ENCODE measurements at places on chromosomes 6 and 20.
A peak's percentile ranks its signal among the peaks of the same experiment; 100 is the strongest.

GRCh38 chr20:48002517-48002970 is 217.3 kb upstream of the SULF2 start:
- no peak for DNase-seq

DNA sequence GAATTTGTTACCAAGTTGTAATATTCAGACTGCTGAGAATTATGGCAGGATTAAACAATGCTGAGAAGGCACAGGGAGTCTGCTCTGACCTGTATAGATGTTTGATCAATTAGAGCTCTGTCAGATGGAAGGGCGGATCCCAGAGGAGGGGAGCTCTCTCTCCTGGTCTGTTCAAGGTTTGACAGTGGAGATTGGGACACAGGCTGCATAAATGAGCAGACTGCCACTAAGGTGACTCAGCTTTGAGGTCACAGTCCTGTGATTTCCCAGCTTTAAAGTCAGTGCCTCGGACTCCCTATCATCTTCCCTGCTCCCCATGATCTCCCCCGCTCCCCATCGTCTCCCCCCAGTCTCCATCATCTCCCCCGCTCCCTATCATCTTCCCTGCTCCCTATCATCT is 59.2 kb upstream of the SLC22A23 start:
- DNase-seq, result no peak

- DNase-seq, result no peak
Measured at GRCh38 chr6:124962639-124963415, 590 bp downstream of the RNF217 start.

DNA sequence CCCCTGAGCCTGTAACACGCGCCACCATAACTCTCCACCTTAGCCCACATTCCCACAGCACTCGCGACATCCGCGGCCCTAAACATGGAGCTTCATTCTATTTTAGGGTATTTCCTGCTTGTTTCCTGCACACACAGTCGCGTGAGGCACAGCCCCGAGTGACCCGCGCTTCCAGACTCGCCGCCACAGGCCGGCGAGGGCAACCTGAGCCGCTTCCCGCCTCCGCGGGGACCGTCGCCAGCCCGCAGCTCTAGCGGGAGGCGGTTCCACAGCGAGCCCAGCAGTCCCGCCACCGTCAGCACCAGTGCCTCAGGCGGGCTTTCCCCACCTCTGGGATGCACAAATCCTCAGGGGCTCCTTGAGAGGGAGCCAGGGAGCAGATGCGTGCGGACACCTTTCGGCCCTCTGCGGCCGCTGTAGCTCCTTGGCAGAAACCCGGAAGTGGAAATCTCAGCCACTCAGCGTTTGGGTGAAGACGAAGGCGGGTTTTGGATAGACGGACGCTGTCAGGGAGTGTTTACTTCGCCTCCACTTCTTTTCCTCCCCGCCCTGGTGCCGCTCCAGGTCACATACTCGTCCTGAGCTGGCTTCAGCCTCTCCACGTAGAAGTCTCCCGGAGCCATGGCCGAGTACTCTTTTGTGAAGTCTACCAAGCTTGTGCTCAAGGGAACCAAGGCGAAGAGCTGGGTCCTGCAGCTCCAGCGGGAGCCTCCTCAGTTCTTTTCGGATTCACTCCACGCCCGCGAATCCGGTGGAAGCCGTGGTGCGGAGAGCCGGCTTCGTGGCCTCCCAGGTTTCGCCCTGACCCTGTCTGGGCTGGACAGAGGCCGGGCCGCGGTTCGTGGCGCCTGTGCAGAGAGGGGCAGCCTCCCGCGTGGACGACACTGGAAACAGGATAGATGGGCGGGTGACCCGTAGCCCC is 2177.4 kb upstream of the DEFB115 start:
- no peak for DNase-seq

DNA sequence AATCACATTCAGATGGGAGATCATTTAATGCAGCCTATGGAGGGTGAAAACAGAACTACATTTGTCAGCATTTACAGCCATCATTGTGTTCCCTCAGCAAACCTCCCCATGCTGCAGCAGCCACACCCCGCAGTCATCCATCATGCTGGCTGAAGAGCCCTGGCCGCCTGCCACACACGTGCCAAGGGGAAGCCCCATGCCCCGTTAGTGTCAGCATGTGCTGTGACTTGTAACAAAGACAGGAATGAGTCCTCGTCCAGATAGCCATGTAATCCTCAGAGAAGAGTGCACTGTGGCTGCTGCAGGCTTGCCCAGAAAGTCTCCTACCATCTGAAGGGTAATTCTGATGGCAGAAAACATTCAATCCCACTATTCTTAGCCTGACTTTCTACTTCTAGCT is 1097.8 kb downstream of the KIF16B start:
- no peak for DNase-seq

- no peak for DNase-seq
Measured at GRCh38 chr6:82573254-82573972, 209.8 kb downstream of the TPBG start.

- DNase-seq, result no peak
Measured at GRCh38 chr20:58267389-58268215, 39.1 kb upstream of the ANKRD60 start.

- DNase-seq, result peak; percentile 27
Measured at GRCh38 chr20:52190437-52191131, 995 bp downstream of the ZFP64 start.

GRCh38 chr6:74333406-74333805 is 637.4 kb downstream of the CD109 start:
- DNase-seq, result no peak

DNA sequence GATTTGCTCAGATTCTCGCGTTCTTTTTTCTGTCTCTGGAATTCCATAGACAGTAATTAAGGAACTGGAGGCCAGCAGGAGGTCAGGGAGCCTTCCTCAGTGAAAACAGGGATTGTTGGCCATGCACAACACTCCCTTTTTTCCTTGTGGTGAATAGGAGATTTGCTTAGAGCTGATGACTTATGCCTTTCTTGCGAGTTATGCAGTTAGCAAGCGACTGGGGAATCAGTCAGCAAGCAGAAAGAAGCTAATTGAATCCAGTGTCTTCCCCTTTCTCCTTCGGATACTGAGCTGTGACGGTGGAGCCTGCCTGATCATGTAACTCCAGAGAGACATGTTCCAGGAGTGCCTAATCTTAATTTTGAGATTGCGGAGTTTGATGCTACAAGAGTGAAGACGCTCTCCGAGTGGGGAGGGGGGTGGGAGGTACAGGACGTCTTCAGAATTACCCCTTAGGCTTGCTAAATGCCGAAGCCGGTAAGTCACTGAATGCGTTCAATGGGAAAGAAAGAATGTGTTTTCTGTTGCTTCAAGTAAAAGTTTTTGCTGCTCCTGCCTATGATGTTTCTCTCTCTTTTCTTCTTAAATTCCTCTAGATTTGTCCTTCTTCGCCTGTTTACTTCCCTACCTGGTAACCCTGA is 165.9 kb downstream of the SASH1 start:
- DNase-seq, result no peak

DNA sequence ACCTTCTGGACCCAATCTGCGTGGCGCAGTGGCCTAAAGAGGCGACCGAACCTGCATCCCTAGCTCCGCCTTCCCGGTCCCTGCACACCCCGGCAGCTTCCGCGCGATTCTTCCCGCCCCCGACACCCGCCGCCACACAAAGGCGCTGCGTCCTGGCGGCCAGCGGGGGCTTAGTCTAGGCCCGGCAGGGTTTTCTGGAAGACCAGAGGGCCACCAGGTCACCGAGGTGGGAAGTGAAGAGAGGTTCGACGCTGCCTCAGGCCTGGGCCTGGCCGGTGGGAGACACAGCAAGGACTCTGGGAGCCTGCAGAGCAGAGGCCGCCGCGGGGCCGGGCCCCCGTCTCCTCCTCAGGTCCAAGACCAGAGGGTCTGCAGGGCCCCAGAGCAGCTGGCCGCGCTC is 154.9 kb downstream of the OR2B2 start:
- peak; percentile 43 for DNase-seq

DNA sequence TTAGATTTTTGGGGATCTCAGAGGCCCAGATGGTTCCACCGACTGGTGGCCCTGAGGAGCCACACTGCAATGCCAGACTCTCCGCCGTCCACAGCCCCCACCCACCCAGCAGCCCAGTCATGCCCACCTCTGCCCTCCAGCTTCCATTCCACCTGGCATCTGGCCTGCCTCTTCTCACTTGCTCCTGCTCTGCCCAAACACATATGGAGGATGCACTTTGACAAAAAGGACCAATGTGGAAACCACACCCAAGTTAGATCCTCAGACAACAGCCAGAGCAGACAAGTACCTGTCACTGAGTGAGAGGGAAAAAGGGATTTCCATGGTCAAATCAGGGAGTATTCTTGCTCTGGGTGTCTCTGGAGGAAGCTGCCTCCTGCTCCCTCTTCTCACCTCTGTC is 120.6 kb upstream of the NXT1 start:
- no peak for DNase-seq

DNA sequence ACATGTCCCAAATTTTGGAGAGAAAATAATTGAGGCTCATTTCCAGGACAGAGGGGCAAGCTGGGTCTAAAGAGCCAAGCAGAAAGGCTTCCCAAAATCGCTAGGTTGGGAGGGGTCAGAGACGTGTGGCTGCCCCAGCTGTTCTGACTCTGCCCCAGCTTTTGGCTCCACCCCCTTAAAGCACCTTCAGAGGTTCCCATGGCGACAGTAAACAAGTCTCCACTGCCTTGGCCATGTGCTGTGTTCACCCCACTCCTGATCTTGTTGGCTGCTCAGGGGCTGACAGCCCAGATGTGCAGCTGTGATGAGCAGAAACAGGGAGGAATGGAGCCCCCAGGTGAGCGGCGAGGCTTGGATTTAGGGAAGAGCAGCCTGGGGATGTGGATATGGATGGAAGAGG is 72.8 kb upstream of the SPTLC3 start:
- no peak for DNase-seq

GRCh38 chr6:116561377-116562018 is 7.9 kb downstream of the CALHM4 start:
- peak; percentile 76 for DNase-seq

GRCh38 chr6:100472674-100473073 is 8.0 kb upstream of the SIM1 start:
- DNase-seq, result no peak

DNA sequence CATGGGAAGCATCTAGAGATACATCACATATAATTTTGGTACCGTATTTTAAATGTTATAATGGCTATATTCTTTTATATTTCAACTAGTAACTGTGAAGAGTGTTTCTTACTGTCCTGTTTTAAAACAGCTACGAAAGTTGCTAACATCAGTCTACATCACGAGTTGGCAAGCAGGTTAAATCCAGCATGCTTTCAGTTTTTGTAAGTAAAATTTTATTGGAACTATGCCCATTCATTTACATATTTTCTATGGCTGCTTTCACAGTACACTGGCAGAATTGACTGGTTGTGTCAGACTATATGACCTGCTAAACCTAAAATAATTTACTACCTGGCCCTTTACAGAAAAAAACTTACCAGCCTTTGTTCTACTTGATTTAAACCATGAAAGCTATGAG is 478.1 kb downstream of the PHF3 start:
- no peak for DNase-seq

GRCh38 chr6:34370361-34370760 is 22.1 kb downstream of the NUDT3 start:
- DNase-seq, result no peak

DNA sequence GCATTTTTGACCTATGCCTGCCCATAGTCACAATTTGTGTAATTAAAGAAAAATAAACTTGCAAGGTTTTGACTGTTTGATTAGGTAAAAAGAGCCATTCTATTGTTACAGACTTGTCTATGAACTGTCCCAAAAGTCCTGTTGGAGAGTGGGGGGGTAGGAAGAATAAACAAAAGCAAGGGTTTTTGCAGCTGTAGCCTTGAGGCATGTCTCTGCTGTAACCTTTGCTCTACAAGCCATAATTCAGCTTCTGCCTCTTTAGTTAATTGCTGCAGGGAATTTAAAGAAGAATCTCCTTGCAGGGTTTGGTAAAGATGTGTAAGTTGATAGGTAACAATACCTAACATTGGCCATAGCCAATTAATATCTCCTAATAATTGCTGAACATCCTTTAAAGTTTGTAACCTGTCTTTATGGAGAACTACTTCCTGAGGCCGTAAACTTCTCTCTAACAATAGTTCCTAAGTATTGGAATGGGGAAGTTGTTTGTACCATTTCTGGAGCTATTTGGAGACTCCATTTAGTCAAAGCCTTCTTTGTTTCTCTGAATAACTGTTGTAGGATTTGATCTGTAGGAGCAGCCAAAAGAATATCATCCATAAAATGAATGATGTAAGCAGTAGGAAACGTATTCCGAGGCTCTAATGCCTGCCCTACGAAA is 7.9 kb upstream of the ABHD12 start:
- DNase-seq, result no peak

DNA sequence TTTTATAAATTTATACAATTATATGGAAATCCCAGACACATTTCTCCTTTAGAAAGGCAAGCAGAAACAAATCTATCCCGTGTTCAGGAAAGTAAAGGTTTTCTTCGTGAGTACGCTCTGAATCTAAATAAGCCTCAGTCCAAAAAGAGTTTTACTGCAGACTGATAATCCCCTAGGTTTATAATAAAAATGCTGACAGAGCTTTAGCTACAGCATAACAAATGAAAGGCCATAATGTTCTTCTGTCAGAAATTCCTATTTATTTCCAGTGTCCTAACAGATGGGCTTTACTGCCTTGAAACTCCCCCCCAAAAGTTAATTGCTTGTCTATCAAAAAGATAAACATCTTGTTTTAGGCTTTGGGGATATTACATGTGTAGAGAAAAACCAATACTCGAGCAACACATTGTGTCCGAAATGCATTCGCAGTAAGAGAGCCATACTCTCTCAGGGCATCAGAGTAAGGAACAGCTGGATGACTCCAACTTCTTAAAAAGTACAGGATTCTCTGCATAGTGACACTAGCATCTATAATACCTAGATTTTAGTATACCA is 109.0 kb downstream of the PRKN start:
- DNase-seq, result no peak

GRCh38 chr6:162825597-162825996 is 97.8 kb downstream of the PACRG start:
- no peak for DNase-seq

GRCh38 chr6:150342126-150342525 is 26.7 kb upstream of the IYD start:
- DNase-seq, result no peak

DNA sequence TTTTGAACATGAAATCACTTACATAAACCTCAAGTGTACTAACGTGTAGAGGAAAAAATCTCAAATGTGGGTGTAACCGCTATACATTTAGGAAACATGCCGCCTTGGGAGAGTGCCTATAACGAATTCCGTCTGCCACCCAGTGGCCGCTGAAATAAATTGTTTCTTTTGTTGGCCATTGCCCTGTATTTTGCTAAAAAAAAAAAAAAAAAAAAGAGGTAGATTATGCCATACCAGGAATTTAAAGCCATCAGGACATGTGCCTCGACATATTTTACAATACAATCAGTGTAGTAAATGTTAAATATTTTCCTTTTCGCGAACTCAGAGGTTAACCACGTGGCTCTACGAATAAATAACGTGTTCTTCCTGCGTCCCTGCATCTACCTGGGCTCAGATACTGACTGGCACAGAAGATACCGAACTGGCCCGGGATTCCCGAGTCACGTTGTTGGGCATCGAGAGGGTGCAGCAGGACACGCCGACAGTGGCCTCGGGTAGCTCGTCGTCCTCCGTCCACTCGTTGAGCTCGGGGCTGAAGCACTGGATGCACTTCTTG is 14.3 kb downstream of the KLHL31 start:
- DNase-seq, result peak; percentile 81

All from CD4-positive, alpha-beta T cell treated with Interleukin-15 for 4 hours (primary cell).